ENCODE measurements at places on chromosomes 13 and 19. TPM values are rescaled to one million over a fixed set of nuclear protein-coding genes. Genes with fewer than 3 reads are reported as not detected.

- DNase-seq: no peak
These were observed 40.5 kb downstream of the FAM124A start for GRCh38 chr13:51262501-51263211.

GRCh38 chr19:50178859-50179537 is 15.9 kb upstream of the IZUMO2 start:
- no peak for DNase-seq

GRCh38 chr19:55270172-55270942 is 9.6 kb downstream of the HSPBP1 start:
- no peak for DNase-seq

- DNase-seq: no peak
These were observed 1.9 kb downstream of the PRX start for GRCh38 chr19:40411125-40411842.

DNA sequence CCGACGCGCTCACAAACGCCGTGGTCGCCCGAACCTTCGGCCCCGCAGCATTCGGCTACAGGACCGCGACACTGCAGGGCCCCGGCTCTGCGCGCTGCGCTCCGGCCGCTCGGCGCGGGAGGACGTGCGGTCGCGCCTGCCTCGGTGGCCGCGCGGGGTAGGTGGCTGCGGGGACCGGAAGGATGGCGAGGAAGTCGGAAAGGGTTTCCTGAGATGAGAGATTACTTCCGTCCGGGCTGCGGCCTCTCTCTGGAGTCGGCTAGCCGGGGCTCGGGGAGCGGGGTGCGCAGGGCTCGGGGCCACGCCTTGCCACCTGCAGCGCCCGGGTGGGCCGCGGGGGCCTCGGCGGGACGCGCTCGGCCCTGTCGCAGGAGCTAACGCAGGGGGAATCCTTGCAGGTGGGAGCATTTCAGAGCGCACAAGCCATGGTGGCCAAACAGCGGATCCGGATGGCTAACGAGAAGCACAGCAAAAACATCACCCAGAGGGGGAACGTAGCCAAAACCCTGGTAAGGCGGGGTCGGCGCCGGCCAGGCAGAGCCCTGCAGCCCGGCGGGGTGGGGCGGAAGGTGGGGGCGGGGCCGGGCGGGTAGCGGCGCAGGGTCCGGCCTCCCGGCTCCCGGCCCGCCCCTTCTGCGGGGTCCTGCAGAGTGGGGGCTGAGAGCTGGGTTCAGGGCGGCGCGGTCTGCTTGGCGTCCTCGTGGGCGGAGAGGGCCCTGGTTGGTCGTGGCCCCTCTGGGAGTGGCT is at the start of gene SERP2:
SERP2 (plus strand) TSS at position 224 of the 747 bp plus-strand sequence; CDS start at position 426, 202 bp downstream.
- no peak for DNase-seq

DNA sequence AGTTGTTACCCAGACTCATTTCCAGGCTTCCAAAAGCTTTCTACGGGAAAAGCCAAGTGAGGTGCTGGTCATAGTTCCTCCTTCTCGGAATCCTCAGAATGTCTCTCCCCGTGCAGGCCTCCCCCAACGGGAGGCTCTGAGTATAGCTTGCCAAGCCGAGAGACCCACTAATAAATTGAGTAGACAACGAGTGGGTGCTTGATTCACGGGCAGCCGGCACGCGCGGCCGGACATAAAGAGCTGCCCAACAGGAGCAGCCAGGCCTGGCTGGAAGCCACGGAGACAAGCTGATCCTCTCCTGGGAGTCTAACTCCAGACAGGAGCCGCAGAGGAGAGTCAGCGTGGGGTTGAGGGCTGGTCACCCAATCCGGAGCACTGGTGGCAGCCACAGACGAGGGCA is 43.4 kb upstream of the MEDAG start:
- no peak for DNase-seq

DNA sequence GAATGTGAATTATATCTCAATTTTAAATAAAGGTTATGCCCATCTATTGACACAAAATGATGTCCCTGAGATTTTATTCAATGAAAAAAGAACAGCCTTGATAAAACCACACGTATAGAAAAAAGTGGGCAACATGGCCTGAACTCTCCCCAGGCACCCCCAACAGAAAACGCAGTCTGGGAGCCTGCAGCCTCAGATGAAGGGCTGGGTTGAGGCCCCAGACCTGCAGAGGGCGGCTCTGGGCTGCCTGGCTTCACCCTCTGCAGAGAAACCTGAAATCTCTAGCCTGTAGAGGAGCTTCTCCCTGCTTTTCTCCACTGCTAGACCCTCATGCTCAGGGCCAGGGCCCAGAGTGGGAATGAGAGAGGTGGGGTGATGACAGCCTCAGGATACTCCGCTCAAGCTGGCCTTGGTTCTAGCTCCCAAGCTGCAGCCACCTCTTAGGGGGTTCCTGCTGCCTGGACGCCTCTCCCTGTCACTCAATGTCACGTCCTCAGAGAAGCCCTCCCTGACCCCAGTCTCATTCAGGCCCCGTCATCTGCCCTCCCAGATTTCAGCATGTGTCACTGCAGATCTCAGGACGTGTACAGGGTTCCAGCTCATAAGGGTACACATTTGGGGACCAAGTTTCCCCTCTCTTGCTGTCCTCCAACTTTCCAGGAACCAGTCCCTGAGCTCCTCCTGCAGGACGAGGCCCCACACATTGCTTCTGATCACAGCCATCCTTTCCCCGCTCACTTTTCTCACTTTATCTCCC is 1.8 kb downstream of the MBD3 start:
- DNase-seq: no peak

GRCh38 chr13:109615721-109616420 is 170.5 kb downstream of the IRS2 start:
- DNase-seq: no peak

- no peak for DNase-seq
These were observed 10.4 kb upstream of the RASA3 start for GRCh38 chr13:114142640-114143490.

DNA sequence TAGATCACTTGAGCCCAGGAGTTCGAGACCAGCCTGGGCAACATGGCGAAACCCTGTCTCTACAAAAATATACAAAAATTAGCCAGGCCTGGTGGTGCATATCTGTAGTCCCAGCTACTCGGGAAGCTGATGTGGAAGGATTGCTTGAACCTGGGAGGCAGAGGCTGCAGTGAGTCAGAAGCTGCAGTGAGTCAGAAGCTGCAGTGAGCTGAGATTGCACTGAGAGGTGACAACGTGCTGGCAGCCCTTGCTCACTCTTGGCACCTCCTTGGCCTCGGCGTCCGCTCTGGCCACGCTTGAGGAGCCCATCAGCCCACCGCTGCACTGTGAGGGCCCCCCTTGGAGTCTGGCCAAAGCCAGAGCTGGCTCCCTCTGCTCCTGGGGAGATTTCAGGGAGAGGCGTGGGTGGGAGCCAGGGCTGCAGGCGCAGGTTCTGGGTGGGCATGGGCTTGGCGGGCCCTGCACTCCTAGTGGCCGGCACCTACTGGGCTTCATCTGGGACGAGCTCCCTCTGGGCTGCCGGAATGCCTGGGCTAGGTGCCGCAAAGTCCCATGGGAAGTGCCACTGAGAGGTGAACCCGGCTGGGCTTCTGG is 39.5 kb upstream of the RPL21 start:
- no peak for DNase-seq

ZBTB7A gene
- total RNA-seq: 151 TPM

SHISA7 gene
- not detected for total RNA-seq

GAPDHS gene
- total RNA-seq: 6.2 TPM

SHD gene
- not detected for total RNA-seq

CDC42EP5 gene
- 8.2 TPM for total RNA-seq

CCL25 gene
- total RNA-seq: not detected

APOC1 gene
- total RNA-seq: 35.5 TPM

Data from lower leg skin (tissue), 4 donors.